ENCODE measurements at places on chromosomes 2 and 18.
A peak's percentile ranks its signal among the peaks of the same experiment; 100 is the strongest.

DNA sequence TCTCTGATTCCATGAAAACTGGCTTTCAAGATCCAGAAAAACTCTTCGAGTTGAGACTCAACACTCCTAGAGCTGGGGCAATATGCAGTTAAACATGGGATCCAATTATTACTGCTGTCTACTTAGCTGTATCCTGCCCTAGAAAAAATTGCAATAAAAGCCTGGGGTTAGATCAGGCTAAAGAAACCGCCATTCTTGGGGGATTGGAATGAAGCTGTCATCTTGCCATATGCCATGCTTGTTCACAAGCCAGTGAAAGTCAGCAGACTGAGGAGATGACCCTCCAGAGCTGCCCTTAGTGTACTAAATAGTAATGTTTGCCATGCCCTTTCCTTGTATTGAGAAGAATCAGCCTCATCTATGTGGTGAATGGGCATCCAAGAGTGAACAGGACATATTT is 30.9 kb upstream of the CYP26B1 start:
- no peak for DNase-seq

DNA sequence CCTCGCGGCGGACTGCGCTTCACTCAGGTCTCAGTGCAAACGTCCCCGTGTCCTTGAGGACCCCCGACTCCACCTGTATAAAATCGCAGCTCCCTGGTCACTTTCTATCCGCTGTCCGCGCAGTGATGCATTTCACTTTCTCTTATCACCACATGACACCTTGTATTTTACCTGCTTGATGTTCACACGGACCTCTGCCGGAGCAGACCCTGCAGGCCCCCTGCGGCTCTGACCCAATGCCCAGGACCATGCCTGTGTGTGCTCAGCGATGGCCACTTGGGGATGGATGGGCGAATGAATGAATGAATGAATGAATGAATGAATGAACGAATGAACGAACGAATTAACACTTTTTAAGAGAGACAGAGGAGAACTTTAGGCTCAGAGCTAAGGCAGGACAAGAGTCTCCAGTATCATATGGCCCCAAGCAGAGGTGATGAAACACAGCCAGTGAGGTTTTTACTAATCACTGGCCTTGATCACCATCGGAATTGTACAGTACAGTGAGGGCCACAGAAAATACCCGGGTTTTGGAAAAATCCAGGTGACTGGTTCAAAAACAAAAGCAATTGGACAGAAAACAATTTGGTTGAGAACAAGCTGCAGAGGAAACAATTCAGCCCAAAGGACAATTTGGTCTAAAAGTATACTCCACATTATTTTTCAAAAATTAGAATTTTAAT is 12.3 kb downstream of the ASPRV1 start:
- no peak for DNase-seq

- DNase-seq: no peak
These were observed 430 bp upstream of the CELF4 start for GRCh38 chr18:37565977-37566478.

- DNase-seq: no peak
These were observed 78.8 kb upstream of the FAM136A start for GRCh38 chr2:70380621-70381020.

GRCh38 chr2:160367887-160368286 is 125.7 kb downstream of the RBMS1 start:
- DNase-seq: peak; percentile 37

DNA sequence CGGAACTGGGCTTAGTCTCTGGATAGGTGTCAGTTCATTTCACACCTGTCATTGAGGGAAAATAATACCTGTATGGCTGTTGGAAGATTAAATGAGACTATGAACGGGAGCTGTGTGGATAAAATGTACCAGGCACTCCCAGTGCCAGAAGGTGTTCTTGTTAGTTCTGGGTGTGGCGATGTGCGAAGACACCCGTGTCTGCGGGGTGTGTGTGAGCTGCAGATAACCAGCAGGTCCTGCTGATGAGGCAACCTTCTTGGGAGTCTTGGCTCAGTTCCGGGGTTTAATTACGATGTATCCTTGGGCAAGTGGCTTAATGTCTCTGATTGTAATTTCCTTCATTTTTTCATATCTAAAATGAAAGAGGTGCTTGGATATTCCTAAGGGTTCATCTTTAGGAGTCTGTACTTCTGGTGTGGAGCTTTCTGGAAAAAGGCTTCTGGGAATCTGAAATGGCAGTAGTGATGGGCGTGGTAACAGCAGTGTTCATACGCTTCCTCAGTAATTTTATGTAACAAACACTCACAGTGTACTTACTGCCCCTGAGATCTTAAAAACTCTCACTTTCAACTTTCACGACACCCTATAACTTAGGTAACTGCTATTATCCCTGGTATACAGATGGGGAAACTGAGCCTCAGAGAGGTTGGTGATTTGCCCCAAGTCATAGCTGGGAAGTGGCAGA is 35.0 kb downstream of the NEDD4L start:
- DNase-seq: no peak

GRCh38 chr2:158380746-158381145 is 75.8 kb downstream of the CCDC148 start:
- DNase-seq: no peak

- no peak for DNase-seq
These were observed 19.7 kb downstream of the SH3BP4 start for GRCh38 chr2:234971496-234971895.

DNA sequence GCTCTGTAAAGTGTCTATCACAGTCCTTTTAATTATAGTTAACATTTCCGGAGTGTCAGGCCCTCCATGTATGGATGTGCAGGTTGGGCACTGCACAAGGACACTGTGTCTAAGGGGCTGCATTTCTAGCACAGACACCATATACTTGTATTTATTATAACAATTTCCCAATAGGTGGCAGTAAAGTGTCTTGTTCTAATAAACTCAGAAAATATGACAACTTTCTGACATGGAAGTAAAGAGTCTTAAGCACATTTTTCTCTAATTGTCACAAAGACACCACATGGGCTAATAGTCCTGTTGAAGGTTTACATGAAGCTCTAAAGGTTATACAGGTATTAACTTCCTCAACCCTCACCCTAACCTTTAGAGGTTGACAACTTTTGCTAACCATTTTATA is 156.6 kb downstream of the DYSF start:
- DNase-seq: no peak

DNA sequence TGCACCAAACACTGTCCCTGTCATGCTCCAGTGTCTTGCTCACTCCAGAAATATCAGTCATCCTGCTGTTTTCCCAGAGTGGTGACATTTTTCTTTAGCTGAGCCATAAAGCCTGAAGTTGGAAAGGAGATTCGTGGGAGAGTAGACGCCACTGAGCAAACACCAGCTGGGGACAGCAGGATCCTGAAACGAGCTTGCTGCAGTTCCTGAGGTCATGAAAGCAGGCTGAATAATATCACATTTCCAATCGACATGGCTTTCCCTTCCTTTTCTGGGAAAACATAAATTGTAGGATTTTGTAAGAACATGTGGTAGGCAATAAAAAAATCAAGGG is 276.4 kb downstream of the CDCA7 start:
- no peak for DNase-seq

GRCh38 chr2:189267925-189268579 is 88.5 kb upstream of the COL5A2 start:
- DNase-seq: no peak

- DNase-seq: no peak
These were observed 420.6 kb downstream of the IRS1 start for GRCh38 chr2:226378753-226379705.

DNA sequence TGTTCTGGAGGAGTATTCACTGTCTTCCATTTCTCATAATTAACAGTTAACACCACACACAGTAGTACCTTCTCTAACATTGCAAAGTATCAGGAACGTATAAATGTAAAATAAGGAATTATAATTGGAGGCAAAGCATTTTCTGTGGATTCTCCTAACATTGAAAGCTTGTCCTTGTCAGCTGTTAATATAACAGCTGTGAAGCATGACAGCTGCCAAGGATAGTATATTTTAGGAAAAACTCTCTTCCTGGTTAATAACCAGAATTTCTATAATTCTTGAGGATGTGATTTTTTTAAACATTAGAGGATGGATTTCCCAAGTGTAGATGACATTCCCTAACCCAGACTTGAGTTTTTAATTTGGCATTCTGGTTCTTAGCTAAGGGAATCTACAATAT is 110.3 kb downstream of the EPC2 start:
- DNase-seq: no peak

GRCh38 chr18:2036086-2036485 is 535.2 kb downstream of the METTL4 start:
- DNase-seq: no peak

GRCh38 chr2:173667415-173667814 is 297.8 kb downstream of the SP3 start:
- no peak for DNase-seq

GRCh38 chr2:64298161-64298560 is 153.9 kb upstream of the PELI1 start:
- no peak for DNase-seq

- DNase-seq: no peak
These were observed 110.9 kb upstream of the DNAJC10 start for GRCh38 chr2:182605166-182605565.

DNA sequence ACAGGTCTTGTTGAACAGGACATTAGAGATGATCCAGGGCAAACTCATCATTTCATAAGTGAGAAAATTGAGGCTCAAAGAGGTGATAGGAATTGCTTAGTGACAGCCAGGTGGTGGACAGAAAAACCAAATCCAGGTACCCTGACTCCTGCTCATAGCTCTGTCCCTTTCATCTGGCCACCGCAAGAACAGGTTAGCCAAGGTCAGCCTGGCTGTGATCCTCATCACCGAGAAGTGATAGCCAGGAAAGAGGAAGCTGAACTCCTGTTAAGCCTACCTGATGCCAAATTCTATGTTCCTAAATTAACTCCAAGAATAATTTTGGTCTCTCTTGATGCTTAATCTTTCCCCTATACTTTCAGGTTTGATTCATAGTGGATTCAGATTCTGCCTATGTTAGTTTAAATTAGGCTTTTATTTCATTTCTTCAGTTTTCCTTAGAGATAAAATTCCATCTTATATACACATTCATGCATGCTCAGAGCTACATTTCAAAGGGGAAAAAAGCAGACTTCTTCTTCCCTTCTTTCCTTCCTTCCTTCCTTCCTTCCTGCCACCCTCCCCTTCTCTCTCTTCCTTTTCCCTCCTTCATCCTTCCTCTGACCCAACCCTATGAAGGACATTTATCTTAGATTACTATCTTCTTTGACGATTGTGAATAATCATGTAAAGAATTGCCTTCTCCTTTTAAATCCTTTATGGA is 17.3 kb upstream of the CRIM1 start:
- no peak for DNase-seq

DNA sequence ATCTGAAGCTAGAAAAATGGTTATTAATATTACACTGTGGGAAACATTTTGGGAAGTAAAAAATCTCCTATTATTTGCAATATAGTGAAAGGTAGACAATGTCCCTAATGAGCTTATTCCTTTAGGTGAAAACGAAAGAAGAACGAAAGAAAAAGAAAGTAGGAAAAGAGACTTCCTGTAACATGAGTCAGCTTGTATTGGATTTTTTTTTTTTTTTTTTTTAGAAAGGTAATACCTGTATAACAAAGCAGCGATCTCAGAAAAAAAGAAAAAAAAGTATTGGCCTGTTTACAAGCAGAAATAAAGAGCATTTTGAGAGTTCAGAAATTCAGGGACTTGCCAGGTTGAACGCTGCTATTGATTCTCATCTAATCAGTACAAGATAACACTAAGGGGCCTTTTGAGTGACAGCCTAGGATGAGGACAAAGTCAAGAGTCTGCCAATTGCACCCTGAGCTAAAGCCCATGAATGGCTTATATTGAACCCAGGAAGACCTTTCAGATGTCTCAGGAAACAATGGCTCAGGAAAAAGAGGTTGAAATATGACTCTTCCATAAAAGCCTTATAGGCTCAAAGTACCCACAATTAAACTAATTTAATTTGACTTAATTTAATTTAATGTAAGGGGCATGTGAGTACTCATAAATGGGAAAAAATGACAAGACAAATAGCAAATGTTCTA is 615.6 kb upstream of the CDH2 start:
- DNase-seq: no peak

GRCh38 chr2:205563646-205564045 is 118.7 kb upstream of the NRP2 start:
- DNase-seq: no peak

DNA sequence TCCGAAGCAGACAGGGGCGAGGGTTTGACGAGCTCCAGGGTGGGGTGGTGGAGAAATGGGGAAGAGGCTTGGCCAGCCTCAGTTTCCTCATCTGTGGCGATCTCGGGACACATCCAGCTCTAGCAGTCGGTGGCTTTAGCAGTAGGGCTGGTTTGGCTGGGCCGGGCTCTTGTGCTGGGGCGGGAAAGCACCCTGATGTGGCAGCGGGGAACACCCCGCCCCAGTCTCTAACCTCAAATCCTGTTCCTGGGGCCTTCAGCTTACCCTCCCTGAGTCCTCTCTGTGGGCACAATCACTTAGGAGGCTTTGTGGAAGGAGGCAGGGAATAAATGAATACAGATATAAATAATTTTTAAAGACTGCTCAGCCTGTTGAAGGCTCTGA is 26.5 kb upstream of the MCFD2 start:
- peak; percentile 84 for DNase-seq

- DNase-seq: no peak
These were observed 653.7 kb downstream of the DCDC2C start for GRCh38 chr2:4357121-4357520.

GRCh38 chr2:134765987-134766386 is 47.2 kb upstream of the TMEM163 start:
- DNase-seq: no peak

- DNase-seq: no peak
These were observed 120.5 kb upstream of the POU3F3 start for GRCh38 chr2:104733226-104733943.

DNA sequence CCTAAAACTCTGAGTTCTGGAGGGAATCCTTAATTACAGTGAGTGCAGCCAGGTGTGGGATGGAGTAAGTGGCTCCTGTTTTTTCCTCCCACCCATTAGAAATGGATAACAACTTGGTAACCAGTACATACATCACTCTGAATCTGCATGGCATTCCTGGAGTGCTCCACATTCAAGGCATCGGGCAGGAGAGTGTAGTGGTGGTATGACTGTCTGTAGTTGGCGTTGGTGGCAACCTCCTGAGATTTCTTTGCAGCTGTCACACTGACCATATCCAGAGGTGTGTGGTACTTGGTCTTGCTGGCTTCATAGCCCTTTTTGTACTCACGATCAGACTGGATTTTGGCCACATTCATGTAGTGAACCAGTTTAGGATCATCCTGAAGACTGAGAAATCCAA is 68.3 kb downstream of the NEB start:
- no peak for DNase-seq

- DNase-seq: no peak
These were observed 77.5 kb upstream of the MYL1 start for GRCh38 chr2:210392469-210392881.

- DNase-seq: no peak
These were observed 98.5 kb upstream of the BOD1L2 start for GRCh38 chr18:57048351-57048750.

DNA sequence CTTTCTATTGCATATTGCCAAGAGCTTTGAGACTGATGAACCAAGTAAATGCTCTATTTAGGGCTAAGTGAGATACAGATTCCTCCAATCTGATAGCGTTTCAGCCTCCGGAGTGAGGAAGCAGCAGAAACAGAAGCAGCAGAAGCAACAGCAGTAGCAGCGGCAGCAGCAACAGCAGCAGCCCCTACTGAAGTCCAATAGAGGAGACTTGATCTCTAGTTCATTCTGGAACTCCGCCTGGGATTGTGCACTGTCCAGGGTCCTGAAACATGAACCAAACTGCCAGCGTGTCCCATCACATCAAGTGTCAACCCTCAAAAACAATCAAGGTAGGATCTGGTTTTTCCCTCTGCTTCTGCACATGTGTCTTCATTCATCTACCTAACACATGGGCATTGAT is at the start of gene DPP10:
TSS of gene DPP10 (plus strand) at position 132 of the 400 bp plus-strand sequence.
- DNase-seq: no peak

All from B cell (primary cell).